ENCODE measurements at places on chromosomes 12 and 14.

DNA sequence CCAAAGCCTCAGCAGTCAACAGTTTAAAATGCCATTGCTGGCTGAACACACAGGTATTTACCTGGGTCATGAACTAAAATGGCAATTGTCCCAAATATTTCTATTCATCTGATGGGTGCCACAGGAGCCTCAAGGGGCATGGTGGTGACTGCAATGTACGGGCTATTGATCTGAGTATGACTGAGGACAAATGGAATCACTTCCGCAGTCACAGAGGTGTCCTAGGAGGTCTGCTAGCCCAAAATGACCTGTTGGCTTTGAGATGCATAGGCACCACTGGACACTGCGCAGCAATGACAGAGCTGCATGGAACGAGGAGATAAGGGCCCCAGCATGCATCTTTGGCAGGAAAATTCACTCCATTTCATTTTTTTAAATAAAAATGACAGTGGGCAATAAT, 474.1 kb upstream of the SOX5 start:
- no peak for DNase-seq

DNA sequence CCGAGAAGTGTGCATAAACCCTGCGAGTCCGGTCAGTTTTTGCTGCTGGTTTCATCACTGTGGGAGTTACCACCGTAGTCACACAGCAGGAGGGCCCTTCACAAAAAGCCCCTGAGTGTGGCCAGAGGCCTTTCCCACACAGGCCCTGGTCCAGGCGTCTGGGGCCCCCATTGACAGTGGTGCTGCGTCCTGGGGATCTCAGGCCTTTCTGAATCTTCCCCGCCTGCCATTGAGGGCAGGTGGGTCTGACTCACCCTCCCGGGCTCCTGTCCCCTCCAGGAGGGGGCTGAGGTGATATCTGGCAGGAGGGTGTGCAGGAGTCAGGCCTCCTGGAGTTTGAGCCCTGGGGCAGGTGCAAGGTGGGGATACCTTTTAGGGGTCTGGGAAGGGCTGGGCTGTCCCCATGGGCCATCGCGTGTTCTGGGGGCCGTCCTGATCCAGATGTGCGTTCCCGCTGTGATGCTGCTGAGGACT, 358.5 kb downstream of the TMEM121 start:
- no peak for DNase-seq

DNA sequence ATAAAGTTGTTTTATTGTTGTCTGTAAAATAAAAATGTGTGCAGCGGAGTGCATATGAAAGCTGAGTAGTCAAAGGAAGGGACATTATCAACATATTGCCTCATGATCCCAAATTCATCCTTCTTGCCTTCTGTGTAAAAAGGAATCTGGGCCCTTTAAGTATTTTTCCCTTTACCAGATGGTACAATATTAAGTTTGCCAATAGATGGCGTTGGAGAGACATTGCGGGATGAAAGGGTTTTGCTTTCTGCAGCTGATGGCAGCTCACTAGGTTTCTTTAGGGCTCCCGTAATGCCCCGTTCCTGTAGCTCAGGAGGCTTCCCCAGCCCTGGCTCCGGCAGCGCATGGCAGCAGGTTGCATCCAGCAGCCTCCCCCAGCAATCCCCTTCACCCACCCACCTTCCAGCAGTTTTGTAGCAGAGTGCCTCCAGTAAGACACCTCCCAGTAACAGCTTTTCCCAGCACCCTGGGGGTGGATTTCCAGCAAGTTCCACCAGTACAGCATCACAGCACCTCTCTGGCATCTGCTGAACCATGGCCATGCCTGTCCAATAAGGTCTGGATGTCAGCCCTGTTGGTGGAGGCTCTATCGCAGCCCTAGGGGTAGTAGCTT, 354.4 kb downstream of the MED13L start:
- DNase-seq: no peak

GRCh38 chr12:29578731-29579130, 81.2 kb upstream of the OVCH1 start:
- DNase-seq: no peak

GRCh38 chr12:92753976-92754885, 51.4 kb downstream of the PLEKHG7 start:
- DNase-seq: no peak

- no peak for DNase-seq
Measured at GRCh38 chr14:81829447-81829846, 295.8 kb upstream of the SEL1L start.

DNA sequence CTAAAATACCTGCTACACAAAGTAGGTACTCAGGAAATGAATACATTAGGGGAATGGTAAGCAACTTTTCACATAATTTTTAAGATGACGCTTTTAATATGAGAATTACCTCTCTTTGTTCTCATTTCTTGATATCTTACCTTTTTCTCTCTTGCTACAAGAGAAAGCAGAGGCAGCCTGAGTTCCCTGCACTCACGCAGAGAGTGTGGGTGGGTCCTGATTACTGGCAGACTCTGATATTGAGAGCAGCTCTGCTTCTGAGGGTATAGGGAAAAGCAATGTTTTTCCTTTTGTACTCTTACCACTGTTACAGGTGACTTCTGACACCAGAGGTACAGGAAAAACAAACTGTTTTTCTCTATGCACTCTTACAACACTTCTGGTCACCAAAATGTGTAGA, 420.2 kb upstream of the TMTC1 start:
- no peak for DNase-seq

GRCh38 chr12:113057565-113058485, 1.3 kb downstream of the DTX1 start:
- DNase-seq: no peak

DNA sequence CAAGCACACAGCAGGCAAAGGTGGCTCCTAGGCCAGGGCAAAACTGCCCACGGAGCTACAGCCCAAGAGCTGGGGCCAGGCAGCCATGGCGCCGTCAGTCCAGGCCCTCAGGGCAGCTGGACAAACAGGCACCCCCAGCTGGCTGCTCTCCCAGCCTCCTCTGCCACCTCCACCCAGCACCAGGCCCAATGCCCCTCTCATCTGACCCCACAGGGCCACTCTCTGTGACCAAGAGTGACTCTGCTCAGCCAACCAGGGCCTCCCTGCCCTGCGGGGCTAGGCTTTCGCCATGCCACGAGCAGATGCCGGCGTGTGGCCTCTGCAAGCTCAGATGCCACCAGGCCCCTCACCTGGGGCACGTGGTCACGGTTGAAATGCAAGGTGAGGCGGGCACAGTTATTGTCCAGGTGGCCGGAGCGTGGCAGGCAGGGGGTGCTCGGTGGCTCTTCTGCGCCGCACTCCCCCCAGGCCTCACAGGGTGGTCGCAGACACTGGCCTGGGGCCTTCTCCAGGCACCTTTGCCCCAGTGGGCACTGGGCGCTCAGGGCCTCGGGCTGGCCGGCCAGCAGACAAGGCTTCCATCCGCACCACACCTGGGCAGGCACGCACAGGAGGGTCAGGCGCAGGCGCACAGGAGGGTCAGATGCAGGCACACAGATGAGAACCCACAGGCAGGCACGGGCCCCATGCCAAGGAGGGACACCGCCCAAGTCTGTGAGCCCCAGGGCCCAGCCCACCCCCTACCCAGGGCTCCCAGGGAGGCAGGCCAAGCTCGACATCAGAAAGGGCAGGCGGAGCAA, 23.0 kb downstream of the JAG2 start:
- no peak for DNase-seq

DNA sequence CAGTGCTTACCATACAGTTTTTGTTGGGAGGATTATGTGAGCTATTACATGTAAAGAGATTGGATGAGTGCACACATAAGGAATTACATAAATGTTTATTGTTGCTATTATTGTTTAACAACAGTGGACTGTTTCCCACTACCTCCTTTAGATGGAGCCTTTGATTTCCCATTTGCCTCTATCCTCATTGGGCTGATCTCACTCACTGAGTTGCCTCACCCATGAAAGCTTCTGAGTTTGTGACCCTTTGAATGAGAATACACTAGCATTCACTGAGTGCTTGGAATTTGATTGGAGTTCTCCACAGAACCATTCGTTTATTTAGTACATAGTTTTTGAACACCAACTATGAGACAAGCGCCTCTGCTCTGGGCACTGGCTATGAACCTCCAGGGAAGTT, 121.0 kb downstream of the HELB start:
- DNase-seq: no peak

DNA sequence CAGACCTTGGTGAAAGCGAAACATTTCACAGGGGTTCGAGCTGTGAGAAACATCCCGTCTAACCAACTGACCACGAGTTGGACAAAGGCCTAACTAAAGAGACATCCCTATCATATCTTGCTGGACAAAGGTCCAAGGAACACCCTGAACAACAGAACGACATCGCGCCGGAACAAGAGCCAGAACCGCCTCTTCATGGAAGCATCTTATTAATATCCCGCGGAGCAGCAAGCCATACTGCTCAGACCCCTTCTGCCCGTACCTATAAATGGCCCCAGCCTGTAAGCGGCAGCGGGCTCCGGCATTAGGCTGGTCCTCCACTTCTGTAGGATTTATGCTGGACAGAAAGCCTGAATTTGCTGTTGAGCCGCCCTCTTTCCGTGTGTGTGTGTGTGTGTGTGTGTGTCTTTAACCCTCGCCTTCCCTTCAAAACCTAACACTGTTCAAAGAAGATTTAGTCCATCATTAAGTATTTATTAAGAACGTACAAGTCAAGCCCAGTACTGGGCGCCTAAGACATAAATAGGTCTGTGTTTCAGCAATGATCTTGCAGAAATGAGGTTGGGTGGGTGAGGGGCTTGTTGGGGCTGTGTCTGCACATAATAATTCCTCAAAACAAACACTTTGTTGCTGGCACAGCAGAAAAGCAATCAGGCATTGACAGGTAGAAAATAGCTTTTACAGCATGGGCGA, 1.9 kb downstream of the SLC6A15 start:
- DNase-seq: no peak

GRCh38 chr12:56518570-56518969, 3.0 kb upstream of the RBMS2 start:
- DNase-seq: no peak

DNA sequence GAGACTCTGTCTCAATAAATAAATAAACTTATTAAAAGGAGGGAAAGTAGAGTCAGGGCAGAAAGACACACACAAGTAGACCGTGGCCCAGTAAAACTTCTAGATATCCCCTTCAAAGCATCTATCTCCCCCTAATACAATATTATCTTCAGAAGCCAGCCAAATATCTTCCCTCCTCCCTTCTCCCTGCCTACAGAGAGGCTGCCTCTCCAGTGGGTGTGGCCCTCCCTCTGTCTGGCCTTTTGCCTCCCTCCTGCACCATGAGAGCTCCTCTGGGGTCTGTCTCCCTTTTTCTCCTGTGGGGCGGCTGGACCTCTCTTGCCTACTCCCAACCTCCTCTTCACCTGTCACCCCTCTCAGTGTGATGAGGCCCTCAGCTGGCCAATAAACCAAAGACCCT, 139.2 kb downstream of the EGLN3 start:
- no peak for DNase-seq

DNA sequence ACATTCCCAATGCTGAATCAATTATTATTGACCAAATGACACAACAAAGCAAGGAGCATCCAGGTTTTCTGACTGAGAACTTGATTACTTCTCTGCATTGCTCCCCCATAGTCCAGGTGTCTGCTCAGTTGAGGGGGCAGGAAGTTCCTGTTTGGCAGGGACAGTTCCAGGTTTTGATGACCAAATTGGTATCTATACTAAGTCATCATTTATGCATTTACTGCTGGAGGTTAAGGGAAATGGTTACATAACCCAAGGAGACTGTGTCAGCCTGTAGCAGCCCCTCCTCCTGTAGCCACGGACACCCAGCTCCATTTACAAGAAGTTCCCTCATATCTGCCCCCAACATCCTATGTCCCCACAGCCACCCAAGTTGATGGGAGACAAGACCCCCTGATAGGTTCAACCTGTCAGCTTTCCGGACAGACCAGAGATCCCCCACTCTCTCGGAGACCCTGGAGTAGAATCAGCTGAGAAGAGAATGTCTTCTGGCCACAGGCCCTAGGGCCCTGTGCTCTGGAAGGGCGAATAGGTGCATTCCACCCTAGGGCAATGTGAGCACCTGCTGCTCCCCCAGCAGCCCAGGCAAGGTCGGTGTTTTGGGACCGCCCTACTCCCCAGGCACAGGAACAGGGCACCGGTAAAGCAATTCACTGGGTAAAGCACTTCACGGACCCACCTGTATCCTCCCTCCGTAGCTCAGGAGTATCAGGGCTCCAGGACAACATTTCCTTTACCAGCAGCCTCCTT, 23.6 kb downstream of the IRF2BPL start:
- no peak for DNase-seq

DNA sequence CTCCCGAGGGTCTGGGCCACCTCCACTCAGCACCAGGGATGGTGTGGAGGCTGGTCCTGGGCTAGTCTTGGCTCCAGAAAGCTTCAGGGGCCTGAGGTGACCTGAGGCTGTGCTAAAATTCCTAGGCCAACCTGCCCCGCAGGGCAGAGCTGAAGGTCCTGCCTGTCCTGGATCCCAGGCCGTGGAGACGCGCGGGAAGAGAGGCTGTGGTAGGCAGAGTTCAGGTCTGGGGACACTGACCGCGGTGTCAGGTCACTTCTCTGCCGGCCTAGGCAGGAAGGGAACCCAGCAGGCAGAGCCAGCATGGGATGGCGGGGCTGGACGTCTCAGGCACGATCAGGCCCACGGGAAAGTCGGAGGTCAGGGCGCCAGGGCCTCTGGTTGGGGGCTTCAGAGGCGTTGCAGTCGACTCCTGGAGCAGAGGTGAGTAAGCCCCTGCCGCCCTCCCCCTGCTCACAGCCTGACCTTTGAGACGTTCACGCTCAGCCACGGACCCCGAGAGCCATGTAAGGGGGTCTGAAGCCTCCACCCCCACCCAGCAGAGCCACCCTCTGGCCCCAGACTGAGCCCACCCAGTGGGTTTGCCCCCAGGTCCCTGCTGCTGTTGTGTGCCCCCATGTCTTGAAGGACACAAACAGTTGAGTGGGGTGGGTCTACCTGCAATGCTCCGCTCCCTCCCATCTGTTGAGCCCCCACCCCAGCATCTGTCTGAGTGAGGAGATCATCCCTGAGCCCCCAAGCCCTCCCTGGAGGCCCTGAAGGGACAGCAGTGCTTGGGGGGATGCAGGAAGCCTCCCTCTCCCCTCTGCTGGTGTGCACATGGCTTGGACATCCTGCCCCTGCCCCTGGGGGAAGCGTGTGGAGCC, 142.7 kb downstream of the KIF26A start:
- DNase-seq: no peak

- DNase-seq: no peak
Measured at GRCh38 chr12:41424651-41425050, 236.5 kb downstream of the PDZRN4 start.

- DNase-seq: no peak
Measured at GRCh38 chr14:80152166-80152565, 59.1 kb downstream of the DIO2 start.

DNA sequence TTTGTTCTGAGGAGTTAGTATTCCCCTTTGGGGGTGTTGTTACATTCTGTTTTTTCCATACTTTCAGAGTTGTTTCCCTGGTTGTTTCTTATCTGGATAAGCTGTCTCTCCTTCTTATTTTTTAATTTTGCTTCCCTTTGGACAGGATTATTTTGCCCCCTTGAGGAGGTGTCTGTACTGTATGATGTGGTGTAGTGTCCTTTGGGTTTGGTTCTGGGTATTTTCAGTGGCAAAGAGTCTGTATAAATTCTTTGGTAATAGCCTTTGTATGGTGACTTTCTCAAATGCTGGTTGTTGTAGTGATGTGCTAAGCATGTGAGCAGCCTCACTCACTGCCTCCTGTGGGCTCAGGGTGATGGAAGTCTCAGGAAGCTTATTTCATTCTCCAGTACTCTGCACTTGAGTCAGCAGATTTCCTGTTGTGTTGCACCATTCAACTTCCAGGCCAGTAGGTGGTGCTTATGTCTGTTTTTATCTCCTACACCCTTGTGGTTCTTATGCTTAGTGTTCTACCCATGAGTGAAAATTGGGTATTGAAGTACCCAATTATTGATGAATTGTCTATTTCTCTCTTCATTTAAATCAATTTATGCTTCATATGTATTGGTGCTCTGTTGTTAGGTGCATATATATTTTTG, 103.3 kb upstream of the PMCH start:
- no peak for DNase-seq
